ENCODE measurements at places on chromosomes 2 and 18.
A peak's percentile ranks its signal among the peaks of the same experiment; 100 is the strongest.

GRCh38 chr2:68766376-68766845 lies 31.8 kb downstream of the ARHGAP25 start:
- DNase-seq, result peak; percentile 78

GRCh38 chr2:163155279-163155883 lies 316.8 kb upstream of the KCNH7 start:
- no peak for DNase-seq

- no peak for DNase-seq
Observed at GRCh38 chr2:164835302-164835701, 6.3 kb downstream of the COBLL1 start.

GRCh38 chr2:168277276-168277675 lies 29.9 kb upstream of the STK39 start:
- no peak for DNase-seq

DNA sequence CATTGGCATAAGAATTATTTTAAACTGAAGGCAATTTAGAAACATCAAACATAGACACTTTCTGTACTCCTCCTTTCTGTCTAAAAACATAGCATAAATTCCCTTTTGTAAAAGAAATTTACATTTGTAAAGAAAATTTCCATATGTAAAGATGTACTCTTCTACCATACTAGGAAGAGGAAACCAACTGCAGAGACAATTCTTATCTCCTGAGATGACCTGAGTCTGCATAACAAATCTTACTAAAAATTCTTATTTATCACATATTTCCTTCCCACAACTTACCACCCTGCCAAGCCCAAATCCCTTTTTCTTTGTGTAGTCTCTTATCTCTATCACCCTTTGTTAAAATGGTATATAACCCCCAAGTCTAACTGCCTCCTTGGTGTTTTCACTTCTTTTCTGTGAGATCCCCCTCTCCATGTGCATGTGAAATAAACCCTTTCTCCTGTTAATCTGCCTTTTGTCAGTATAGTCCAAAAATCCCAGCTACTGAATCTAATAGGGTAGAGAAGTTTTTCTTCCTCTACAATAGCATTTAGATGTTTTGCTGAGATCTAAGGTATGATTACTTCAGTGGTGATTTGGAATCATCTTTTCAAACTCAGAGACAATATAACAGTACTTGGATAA lies 81.0 kb downstream of the CHN1 start:
- no peak for DNase-seq

- DNase-seq, result peak; percentile 29
Observed at GRCh38 chr2:68789603-68790002, 55.0 kb downstream of the ARHGAP25 start.

DNA sequence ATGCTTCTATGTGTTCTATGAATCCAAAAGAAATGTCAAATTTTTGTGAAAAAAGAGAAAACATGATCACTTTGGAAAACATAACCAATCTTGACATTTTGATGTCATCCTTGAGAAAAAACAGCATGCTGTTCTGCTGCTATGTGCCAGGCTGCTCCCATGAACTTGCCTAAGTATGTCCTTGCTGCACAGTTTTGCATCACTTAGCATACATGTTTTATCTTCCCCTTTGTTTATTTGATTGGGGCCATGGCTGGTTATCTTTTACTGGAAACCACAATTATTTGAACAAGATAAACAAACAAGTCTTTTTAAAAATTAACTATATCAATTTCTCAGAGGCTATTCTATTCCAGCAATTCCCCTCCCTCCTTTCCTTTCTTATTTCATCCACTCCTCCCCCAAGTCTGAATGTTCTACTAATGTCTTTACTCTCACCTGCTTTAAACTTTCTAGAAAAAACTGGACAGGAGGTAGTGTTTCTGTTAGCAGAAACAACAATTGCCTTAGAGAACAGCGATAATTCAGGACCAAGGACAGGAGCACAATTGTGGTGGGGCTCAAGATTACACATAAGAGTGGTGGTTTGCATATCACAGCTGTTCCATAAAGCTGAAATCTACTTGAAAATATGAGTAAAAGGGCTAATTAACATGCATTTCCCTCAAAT lies 6.7 kb downstream of the AOX1 start:
- DNase-seq, result no peak

DNA sequence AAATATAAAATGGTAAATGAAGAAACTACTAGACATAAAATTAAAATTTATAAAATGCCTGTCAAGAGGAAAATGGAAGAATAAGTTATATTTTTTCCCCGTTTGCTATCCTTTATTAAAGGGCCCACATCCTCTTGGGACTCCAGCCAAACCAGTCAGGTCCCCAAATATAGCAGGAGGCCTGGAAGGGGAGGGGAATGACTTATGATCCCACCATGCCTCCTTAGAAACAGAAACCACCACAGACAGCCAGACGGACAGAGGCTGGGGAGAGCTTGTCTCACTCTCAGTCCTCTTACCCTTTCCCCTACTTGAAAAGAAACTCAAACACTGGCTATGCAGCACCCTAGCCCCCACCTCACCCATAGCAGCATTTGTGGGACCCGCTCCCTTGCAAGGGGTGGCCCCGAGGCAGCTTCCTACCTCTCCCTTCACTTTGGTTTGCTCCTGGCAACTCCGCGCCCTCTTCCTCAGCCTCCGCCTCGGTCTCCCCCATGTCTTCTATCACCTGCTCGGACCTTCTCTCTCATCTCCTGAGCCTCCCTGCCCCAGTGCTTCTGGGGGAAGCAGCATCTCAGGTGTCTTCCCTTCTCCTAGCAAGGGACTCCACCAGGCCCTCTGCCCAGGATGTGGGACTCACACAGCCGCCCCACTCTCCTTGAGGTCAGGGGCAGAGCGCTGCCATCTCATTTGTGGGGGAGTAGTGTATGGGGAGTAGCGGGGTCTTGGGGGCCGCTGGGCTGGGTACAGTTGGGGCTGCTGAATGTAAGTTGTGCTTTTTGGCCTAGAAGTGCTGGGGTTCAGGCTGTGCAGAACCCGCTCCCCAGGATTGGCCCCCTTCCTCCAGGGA lies 37.4 kb upstream of the ANKRD62 start:
- no peak for DNase-seq

DNA sequence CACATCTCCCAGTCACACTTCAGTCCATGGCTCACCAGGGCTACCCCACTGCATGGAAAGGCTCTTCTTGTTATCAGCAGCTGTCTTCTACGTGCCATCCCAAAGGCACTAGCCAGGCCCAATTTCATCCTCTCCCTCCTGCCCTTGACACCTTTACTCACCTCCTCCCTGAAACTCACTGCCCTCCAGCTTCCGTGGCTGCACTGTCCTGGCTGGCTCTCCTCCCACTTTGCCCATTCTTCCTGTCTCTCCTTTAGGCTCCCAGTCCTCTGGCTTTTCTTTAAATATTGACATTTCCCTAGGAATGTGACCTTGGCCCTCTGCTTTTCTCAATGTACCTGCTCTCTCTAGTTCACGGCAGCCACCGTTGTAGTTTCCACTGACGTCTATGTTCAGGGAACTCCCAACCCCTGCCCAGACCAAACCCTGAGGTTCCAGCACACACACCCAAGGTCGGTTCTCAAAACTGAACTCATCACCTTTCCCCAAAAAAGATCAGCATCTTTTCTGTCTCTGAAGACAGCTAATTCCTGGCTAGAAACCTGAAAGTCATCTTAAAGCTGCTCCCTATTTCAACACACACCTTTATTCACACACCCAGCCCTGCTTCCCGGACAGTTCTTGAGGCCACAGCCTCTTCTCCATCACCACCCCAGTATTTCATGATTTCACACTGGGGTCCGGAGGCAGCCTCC lies 36.7 kb downstream of the WDFY1 start:
- DNase-seq, result no peak

DNA sequence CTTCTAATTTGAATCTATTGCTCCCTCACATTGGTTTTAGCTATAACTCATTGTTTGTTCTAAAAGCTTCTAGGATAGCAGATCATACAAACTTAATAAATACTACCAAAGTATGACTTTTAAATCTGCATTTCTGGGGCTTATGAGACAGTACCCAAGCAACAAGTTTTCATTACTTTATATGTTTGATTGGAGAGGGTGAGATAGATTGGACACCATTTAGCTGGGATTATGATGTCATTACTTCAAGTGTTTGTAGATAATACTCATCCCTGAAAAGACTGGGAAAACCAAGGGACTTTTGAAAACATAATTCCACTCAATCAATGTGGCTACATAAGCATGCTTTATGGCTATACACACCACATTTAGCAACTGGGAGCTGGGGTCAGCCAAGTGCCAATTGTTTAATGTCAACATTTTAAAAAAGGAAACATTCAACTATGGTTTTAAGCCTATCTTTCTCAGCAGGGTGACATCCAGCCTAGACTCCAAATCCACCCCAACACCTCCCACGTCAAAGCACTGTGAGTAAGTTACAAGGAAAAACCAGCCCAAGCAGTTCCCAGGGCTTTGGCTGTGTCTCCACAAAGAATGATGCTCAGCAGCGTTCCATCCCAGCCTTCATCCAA lies 119.9 kb downstream of the ETAA1 start:
- DNase-seq, result no peak

DNA sequence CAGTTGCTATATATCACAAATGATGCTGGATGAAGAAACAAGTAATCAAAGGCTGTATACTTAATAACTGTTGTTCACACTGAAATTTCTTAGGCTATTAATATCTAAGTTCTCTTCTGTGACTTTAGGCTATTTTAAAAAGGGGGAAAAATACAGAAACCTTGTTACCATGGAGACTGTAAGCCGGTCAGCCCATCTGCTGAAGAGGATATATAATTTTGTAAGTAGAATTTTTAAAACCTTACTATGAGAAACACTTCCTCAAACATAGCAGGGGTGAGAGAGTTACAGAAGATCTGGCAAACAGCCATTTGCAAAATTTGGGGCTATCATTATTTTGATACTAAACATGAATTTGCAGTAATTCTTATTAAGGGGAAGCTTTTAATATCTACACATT lies 27.8 kb downstream of the CACNB4 start:
- DNase-seq, result no peak

GRCh38 chr18:54973046-54973445 lies 13.8 kb upstream of the CCDC68 start:
- no peak for DNase-seq

DNA sequence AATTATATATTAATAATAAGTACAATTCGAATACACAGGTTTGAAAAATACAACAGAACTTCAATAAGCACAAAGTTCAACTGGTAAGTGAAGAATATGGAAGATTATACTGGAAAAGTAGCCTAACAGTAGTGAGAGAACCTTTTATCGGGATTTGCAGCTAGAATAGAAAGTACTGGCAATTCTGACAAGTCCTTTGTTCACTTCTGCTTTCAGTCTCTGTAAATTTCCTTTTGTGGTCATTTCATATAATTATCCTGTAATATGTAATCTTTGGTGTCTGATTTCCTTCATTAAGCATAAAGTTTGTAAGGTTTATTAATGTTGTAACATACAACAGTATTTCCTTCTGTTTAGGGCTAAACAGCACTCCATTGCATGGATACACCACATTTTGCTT lies 67.2 kb downstream of the CUL3 start:
- no peak for DNase-seq

DNA sequence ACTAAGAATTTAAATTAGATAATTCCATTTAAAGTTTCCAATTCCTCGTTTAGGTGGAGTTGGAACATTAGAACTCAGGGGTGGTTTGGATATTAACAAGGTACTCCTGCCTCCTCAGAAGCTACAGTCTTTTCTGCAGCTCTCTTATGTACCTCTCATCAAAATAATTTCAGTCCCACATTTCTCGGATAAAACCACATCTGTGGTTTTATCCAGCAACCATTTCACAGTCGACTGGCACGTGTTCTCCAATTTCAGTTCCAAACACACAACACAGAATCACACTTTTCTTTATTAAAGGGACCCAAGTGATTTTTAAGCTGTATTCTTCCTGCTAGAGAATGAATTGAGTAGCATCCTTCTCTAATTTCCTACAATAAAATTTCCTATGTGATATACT lies 22.7 kb upstream of the NFU1 start:
- no peak for DNase-seq

DNA sequence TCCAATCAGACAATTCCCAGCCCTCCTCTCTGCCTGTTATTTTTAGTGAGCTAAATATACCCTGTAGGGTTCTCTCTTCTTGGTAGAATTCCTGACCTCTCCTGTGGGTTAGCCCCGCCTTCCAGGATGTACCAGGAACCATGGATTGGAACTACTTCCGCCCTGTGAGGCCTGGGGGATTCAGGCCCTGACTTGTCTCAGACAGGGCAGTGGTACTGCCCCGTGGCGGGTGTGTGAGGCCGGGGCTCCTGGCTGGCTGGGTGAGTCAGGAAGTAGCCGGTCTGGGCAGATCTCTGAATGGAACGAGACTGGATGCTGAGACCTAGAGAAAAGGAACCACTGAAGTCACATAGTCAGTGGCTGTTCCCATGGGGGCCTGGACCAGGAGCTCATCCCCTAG lies 50.5 kb downstream of the DYSF start:
- DNase-seq, result no peak

DNA sequence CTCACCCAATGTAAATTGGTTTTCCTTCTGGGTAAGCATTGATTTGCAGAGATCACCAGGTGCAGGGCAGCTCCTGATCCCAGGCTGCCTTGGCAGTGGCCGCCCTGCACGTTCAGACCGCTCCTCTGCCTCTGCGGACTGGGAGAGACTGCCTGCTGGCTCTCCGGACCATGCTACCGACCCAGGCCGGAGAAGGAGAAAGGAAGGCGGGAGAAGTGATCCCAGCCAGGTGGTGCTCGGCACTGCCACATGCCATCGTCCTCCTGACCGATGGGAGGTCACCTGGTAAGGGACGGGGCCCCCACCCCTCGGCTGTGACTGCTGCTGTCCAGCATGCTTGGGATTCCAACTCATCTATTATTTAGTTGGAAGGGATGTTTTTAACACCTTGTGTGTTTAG lies 108.1 kb upstream of the POU3F3 start:
- no peak for DNase-seq

GRCh38 chr2:211690736-211691135 lies 847.9 kb downstream of the ERBB4 start:
- no peak for DNase-seq

- no peak for DNase-seq
Observed at GRCh38 chr2:84902526-84902925, 2.9 kb upstream of the TMSB10 start.

GRCh38 chr2:127790694-127791529 lies 20.1 kb downstream of the WDR33 start:
- DNase-seq, result no peak

- no peak for DNase-seq
Observed at GRCh38 chr2:240507778-240508251, 50.0 kb downstream of the ANKMY1 start.

DNA sequence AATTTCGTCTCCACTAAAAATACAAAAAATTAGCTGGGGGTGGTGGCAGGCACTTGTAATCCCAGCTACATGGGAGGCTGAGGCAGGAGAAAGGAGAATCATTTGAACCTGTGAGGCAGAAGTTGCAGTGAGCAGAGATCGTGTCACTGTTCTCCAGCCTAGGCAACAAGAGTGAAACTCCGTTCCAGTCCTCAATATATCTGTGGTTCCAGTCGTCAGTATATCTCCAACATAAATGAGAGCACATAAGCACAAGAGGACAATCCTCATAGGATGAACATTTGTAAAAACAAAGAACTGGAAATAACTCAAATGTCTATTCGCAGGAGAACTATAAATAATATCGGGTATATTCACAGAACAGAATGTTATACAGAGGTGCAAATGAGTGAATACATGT lies 13.1 kb upstream of the PLEK start:
- no peak for DNase-seq

- peak; percentile 31 for DNase-seq
Observed at GRCh38 chr18:58044370-58045241, 580 bp downstream of the NEDD4L start.

- DNase-seq, result no peak
Observed at GRCh38 chr2:66888791-66889631, 454.1 kb downstream of the MEIS1 start.

GRCh38 chr2:188089901-188090300 lies 201.8 kb upstream of the GULP1 start:
- no peak for DNase-seq

- no peak for DNase-seq
Observed at GRCh38 chr2:31859959-31860358, 150.8 kb downstream of the MEMO1 start.
